Stimulated activated CD4-positive, alpha-beta T cell treated with anti-CD3 and anti-CD28 coated beads, Interleukin-1b, Interleukin-23, amount 100 ng/mL, for 48 hours (primary cell): ENCODE measurements at places on chromosomes 4 and X.

DNA sequence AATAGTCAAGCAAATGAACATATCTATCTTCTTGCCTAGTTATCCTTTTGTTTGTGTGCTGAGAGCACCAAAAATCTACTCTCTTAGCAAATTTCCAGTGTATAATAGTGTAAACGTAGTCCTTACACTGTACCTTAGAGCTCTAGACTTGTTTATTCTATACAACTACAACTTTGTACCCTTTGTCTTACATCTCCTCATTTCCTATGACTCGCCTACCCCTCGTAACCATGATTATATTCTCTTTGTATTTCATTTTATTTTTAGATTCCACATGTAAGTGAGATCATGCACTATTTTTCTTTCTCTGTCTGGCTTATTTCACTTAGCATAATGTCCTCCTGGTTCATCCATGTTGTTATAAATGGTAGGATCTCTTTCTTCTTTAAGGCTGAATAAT, 37.6 kb downstream of the MAGEB5 start:
- no peak for DNase-seq

DNA sequence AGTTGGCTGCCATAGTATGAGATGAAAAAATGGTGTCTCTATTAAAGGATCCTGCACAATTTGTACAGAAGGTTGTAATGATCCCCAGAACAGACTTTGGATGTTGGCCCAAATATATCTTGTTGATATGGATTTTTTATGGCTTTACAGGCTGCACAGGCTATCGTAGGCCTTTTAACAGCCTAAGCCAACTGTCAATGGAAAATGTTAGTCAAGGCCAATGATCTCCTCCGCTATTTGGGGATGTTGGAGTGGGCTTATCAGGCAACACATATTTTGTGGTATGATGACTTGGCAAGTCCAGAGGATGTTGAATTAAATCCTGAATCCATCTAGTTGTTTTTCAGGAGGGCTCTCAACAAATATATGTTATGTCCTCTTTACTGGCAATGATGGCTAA, 42.1 kb downstream of the ZCCHC13 start:
- DNase-seq = no peak

DNA sequence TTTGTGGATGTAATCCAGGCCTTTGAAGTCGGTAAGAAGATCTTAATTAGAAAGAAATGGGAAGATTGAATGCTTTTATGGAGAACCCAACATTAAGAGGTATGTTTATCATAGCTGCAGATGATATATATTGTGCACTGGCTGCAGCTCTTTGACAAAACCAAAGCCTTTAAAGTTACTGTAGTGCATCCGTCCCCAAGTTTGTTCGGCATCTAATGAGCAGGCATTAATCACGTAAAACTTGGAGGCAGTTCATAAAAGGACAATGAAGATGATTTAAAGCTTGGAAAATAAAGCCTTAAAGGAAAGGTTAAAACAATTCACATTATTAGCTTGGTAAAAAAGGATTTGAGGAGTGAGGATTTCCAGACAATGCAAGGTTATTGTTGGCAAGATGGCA, 150.8 kb upstream of the ARX start:
- DNase-seq = no peak

GRCh38 chr4:159077702-159078495, 25.0 kb upstream of the RAPGEF2 start:
- DNase-seq = no peak

DNA sequence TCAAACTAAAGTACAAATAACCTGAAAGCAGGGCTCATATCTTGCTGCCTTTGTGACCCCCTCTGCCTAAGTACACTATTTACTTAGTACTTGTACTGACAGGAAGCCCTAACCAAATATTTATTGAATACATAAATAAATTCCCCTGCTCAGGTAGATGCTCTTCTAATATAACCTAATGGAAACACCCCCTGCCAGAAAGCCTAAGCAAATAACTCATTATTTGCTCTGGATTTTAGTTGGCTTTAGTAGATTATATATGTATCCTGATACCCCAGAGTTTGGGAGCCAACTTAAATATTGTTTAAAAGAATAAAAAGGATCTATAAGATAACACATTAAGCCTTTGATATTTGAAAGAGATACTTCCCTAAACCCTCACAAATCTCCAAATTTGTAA, 318.2 kb downstream of the PPP1R2C start:
- DNase-seq = no peak

GRCh38 chr4:112739442-112739841, 102.5 kb downstream of the LARP7 start:
- no peak for DNase-seq

DNA sequence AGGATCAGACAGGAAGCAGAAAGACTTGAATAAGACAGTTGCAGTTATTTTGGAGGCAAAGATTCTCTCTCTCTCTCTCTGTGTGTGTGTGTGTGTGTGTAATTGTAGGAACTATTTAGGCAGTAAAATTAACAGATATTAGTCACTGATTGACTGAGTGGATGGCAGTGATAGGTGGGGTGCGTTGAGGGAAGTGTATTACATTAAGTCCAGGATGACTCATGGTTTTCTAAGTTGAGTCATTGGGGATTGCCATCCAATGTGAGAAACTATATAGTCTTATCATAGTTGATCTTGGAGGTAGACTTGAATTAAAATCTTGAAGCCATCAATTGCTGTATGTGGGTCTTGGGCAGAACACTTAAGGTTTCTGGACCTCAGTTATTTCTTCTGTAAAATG, 75.4 kb downstream of the AR start:
- DNase-seq = no peak

- DNase-seq = no peak
Observed at GRCh38 chrX:39654183-39654925, 443.4 kb downstream of the BCOR start.
